ENCODE measurements at places on chromosomes 16 and 17. TPM values are rescaled to one million over a fixed set of nuclear protein-coding genes. Genes with fewer than 3 reads are reported as not detected.

GRCh38 chr16:70250748-70251628 is 752 bp downstream of the EXOSC6 start:
- peak; percentile 58 for DNase-seq

DNA sequence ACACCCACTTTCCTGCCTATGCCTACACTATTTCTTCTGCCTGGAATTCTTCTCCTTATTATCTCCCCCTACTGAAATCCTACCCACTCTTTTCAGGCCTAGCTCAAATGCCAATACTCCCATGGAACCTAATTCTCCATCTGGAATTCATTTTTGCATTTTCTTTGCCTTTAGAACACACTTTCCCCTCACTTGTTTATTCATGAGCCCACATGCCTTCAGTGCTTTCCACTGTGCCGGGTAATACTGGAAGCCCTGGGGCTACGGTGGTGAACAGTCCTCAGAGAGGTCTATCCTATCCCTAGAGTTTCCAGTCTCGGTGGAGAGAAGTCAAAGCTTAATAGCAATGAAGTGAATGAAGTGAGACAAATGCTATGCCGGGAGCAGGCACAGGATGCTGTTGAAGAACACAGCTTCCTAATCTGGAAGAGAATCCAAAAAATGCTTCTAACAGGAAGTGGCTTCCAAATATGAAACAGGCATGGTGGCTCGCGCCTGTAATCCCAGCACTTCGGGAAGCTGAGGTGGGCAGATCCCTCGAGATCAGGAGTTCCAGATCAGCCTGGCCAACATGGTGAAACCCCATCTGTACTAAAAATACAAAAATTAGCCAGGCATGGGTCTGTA is 322.4 kb downstream of the GRIN2A start:
- no peak for DNase-seq

- DNase-seq, result no peak
Measured at GRCh38 chr17:66522591-66523272, 220.3 kb downstream of the PRKCA start.

- DNase-seq, result peak; percentile 37
Measured at GRCh38 chr16:48201515-48202201, 42.4 kb upstream of the LONP2 start.

GRCh38 chr16:30764086-30764485 is 2.0 kb downstream of the RNF40 start:
- DNase-seq, result no peak

DNA sequence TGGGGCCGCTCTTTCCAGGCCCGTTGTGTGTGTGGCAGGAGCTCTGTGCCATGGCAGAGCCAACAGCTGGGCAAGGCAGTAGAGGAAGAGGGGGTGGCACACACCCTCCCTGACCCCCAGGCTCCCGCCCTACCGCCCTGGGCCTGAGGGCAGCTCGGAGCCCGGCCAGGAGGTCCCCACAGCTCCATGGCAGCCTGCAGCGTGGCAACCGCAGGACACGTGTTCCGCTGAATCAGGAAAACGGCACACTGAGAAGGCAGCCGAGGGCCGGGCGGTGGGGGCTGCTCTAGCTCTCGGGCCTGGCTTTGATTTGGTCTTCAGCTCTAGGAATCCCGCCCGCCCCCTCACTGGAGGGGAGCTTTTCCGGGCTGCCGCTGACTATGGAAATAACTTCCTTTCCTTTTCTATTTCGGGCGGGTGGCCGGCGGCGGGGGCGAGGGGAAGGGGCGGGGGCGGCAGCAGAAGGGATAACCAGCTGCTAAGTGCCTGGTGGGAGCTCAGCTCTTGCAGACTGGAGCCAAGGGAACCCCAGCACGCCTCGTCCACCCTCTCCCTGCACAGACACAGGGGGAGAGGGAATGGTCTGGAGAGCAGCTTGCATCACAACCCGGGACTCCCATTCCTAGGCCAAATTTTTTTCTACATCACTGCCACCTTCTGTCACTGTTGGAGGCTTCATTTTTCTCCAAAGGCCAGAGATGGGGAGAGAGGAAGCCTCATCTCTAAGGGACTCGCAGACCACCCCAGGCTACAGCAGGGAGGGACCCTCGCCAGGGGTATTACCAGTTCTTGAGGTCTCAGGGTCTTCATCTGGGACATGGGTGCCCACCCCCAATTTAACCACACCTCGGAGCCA is 24.8 kb upstream of the MRPS23 start:
- peak; percentile 82 for DNase-seq

GRCh38 chr17:65975878-65976277 is 216.1 kb downstream of the CEP112 start:
- no peak for DNase-seq

- DNase-seq, result no peak
Measured at GRCh38 chr17:41592601-41593305, 6.1 kb upstream of the KRT14 start.

DNA sequence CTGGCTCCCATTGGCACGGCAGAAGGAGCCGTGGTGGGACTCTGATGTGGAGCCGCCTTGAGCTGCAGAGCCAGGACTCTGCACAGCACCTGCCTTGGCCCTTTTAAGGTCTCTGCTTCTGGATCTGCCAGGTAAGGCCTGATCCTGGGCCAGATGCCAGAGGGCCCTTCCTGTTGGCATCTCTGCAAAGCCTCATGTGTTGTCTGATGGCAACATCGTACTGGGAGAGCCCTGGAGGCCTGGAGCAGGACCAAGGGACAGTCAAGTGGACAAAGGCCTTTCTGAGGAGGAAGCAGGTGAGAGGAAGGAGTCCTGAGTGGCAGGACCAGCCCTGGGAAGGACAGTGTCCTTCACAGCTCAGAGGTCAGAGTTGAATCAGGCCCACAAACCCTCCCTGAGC is 26.1 kb downstream of the SOCS1 start:
- no peak for DNase-seq

DNA sequence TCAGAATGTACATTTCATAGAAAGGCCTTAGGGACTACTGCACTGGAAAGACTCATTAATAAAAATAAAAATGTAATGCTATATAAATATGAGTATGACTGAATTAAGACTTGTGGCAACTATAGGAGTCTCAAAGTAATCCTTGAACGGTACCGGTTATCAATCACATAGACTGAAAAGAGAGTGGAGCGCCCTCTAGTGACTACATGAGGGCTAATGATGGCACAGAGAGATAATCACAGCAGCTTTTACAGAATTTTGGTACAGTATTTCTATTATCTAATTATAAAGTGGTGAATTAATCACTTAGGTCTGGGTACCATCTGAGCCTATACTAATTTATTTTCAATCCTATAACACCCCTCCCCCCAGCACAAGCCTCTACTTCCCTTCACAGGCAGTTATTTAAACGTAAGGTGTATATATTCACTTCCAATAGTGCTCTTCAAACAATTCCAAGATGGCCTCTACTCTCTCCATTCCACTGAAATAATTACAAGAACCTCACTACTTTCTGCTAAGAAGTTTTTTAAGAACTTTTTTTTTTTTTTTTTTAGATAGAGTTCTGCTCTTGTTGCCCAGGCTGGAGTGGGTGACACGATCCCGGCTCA is 40.7 kb upstream of the ANKFY1 start:
- no peak for DNase-seq

DNA sequence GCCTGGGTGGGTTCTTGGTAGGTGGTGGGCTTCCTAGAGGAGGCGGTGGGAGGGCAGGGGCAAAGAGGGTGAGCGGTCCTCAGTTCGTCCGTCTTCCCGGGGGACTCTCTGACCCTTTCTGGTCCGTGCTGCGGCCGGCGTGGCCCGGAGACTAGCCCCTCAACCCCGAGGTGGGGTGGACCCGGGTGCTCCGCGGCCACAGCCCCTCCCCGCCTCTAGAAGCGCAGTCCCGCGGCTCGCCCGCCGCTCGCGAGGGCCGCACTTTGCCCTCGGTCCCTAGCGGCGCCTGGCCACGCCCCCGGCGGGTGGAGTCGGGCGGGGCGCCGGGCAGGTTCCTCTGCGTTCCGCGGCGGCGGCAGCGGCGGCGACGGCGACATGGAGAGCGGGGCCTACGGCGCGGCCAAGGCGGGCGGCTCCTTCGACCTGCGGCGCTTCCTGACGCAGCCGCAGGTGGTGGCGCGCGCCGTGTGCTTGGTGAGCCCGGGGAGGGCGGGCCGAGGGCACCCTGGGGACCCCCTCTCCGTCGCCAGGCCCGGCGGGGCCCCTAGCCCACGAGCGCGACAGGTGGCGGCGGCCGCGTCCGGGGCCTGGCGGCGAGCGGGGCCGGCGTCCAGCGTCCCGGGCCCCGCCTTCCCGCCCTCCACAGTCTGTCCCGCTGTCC is at the start of gene SYNGR2:
TSS of gene SYNGR2 (plus strand) at position 340 of the 661 bp plus-strand sequence. CDS start at position 376, 36 bp downstream.
- DNase-seq, result peak; percentile 94

GRCh38 chr16:62038225-62038624 is 2.0 kb upstream of the CDH8 start:
- DNase-seq, result no peak

- peak; percentile 96 for DNase-seq
Measured at GRCh38 chr17:42561897-42562387, at the start of gene COASY. COASY (plus strand) TSS chr17:42562148; CDS start chr17:42562623, 475 bp downstream.

- peak; percentile 59 for DNase-seq
Measured at GRCh38 chr17:57899822-57900221, 50.0 kb upstream of the MRPS23 start.

- DNase-seq, result no peak
Measured at GRCh38 chr16:57775661-57776469, 26.4 kb downstream of the KIFC3 start.

Gene ERN2
- not detected for total RNA-seq

Gene FBXL16
- total RNA-seq, result 0.99 TPM

Gene TAF15
- 110 TPM for total RNA-seq

Gene CCL11
- total RNA-seq, result 5.4 TPM

Gene ABCA3
- total RNA-seq, result 7.7 TPM

Gene CSH2
- not detected for total RNA-seq

Gene SNF8
- total RNA-seq, result 109 TPM

Gene GLP2R
- 0.35 TPM for total RNA-seq

Data from left ventricle myocardium superior (tissue), 1 donor.